ENCODE measurements at places on chromosomes 3 and 15.

DNA sequence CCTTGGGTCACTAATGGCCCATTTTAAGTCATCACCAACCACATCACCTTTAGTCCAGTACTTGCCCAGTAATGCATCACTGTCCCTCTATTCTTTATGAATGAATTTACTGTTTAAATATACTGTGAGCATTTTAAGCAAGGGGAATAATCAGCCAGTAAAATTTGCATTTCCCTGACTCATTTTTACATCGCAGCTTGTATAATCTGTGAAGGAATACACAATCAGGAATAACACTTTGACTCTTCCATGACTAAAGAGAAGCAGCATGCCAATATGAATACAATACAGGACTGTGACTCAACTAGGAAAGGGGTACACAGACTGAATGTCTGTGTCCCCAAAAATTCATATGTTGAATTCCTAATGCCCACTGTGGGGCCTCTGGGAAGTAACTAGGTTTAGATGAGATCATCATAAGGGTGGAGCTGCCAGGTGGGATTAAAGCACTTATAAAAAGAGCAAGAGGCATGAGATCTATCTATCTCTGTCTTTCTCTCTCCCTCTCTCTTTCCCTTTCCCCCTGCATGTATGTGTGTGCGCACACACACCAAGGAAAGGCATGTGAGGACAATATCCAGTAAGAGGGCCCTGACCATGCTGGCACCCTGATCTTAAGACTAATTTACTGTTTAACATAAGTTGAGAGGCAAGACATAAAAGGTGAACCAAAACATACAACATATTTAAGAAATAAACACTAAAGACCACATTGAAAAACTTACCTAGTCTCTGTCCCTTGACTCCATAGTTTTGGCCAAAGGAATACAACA lies 12.1 kb downstream of the B4GALT4 start:
- no peak for DNase-seq

DNA sequence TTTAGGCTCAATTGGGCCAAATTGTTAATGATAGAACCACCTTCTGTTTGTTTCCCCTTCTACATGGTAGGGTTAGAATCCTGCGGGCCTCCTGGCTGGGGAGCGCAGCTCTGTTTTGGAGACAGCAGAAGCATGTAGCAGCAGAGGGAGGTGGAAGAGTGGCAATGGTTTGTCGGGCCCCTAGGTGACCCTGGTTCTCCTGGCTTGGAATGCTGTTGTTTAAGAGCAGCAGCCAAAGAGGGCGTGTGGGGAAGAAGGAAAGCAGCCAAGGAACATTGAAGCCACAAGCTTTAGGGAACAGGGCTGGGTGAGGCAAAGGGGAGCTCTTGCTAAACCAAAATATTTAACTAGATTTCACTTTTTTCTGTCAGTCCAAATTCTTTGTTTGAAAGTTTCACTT lies 213.7 kb upstream of the NR2E3 start:
- no peak for DNase-seq

- no peak for DNase-seq
Observed at GRCh38 chr3:153414982-153415381, 253.0 kb downstream of the RAP2B start.

DNA sequence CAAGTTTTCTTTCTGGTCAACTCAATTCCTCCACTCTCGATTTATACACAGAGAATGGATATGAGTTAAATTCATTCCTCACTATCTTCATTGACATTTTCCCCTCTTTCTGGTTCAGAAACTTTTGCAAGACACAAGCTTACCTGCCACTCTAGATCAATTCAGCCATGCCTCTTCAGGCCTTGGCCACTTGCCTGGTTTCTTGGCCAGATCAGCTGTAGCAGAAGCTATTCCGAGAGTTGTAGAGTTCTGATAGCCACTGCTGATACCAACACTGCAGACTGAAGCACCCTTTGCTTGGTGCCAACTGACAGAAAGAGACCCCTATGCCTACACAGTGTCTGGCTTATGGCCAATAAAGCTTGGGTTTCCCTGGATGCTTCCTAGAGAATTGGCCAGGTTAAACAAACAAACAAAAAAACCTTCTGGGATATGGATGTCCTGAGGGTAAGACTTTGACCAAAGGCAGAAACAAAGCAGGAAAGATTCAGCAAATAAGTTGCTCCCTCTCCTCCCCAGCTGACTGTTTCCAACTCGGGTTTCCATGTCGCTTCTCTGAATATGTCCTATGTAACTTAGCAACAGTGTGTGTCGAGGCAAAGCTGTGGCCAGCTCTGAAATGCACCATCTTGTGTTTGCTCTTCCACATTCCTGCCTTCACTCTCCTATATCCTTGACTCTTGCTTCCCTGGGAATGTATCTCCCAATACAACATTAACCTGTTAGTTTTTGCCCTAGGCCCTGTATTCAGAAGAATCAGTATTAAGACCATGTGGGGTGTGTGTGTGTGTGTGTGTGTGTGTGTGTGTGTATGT lies 521.6 kb downstream of the EPHA3 start:
- DNase-seq: no peak

DNA sequence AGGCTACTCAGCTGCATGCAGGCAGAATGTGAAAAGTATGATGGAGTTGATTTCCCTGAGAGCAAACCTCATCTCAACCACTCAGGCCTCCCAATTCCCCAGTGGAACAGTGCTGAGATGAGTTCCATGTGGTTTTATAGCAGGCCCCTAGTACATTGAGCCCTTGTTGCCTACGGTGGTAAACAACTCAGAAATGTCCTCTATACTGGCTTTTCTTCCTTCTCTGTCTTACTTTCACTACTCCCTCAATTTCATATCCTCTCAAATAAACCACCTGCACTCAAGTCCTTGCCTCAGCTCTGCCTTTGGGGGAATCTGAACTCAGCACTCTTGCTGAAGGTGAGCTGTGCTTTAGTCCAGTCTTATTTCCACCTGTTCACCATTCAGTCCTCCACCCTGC lies 399.9 kb downstream of the PDCD6IP start:
- DNase-seq: no peak

DNA sequence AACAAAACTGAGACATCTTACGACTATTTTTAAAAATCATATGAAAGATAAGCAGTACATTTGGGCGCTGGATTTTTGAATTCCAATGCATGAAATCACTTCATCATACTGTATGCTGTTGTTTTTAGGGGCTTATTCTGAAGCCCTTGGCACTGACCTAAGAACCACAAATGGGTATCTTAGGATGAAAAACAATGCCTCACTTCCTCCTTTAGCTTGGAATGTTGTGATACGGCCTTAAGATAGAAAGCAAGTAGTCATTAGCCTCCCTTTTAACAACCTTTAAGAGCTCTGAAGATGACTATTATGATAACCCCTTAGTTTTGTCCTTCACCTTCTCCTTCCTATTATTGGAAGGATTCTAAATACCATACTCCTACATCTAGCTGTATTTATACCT lies 289.8 kb downstream of the ARPP21 start:
- no peak for DNase-seq

GRCh38 chr15:31470756-31471155 lies 144.1 kb downstream of the KLF13 start:
- DNase-seq: peak; percentile 17

DNA sequence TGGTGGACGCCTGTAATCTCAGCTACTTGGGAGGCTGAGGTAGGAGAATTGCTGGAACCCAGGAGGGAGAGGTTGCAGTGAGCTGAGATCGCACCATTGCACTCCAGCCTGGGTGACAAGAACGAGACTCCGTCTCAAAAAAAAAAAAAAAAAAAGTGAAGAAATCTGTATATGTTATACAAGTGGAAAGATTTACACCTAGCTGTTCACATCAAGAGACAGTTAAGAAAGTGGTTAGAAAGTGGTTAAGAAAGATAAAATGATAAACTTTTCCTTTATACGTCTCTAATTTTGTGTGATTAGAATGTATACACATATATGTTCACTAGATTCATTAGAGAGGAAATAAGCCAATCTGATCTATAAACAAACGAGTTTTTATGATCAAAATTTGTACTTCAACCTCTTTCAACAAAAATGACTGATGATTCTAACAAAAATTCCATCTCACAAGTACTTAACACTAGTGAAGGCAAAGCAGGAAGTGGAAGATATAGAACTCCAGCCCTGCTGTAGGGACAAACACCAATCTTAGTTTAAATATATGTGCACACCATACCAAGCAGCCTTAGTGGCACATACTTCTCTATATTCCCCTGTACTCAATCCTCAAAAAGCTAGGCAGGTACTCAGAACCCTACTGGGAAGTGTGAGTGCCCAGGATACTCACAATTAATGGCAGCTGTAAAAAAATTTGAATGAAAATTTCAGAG lies 51.2 kb downstream of the RAF1 start:
- no peak for DNase-seq

GRCh38 chr3:33278163-33278562 lies 921 bp downstream of the FBXL2 start:
- DNase-seq: no peak

DNA sequence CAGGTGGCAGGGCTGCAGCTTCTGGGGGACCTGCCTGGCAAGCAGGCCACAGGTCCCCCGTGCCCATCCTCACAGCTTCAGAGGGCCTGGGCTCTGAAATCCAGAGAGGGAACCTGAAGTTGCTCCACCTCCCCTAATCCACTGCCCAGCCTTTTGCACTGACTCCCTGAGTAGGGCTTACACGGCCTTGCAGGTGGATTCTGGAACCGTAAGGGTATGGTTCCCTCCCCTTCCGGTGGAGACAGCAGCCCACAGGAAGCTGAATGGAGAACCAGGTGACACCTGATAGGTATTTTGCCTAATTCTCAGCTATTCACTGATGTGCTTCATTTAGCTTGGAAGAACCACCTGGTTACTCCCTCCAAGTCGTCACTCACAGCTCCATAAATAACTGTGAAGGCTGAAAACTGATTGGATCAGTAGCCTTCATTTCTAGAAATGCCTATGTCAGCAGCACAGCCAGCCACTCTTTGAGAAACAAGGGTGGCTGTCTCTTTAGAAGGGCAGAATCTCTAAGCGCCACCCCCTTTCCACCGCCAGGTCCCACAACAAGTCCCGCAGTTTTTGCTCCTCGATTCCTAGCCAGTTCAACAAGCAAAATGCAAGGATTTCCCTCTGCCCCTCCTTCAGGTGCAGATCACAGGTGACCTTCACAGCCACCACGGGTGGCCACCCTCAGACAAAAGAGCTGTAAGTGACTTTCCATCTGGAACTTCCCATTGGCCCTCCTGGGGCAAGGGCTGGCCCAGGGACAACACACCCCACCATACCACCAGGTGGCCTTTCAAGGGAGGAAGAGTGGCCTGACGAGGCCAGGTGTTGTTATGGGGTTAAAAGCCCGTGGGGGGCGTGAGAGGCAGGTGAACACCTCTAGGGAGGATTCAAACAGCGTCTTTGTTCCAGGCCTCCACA lies 112.9 kb downstream of the SEC22A start:
- DNase-seq: no peak

- DNase-seq: peak; percentile 46
Observed at GRCh38 chr15:89200182-89200581, 21.2 kb downstream of the RLBP1 start.

DNA sequence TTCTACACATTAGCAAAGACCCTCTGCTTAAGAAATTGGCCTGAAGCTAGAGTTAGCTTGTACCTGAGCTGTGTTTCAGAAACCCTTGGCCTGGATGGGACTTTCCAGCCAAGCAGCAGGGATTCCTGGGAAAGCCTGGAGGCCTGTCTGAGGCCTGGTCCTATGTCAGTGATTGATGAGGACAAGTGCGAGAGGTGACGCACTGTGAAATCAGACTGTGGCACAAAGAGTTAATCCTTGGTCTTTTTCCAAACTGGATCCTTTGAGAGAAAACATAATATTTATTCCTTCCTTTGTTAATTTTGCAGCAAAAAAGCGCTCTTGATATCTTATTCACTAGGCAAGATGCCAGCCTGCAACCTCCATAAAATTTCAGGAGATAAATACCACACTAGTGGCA lies 225.0 kb upstream of the ATP11B start:
- DNase-seq: no peak

GRCh38 chr3:23405081-23405480 lies 202.0 kb downstream of the UBE2E2 start:
- no peak for DNase-seq

- no peak for DNase-seq
Observed at GRCh38 chr15:69154684-69155083, 5.8 kb upstream of the GLCE start.

DNA sequence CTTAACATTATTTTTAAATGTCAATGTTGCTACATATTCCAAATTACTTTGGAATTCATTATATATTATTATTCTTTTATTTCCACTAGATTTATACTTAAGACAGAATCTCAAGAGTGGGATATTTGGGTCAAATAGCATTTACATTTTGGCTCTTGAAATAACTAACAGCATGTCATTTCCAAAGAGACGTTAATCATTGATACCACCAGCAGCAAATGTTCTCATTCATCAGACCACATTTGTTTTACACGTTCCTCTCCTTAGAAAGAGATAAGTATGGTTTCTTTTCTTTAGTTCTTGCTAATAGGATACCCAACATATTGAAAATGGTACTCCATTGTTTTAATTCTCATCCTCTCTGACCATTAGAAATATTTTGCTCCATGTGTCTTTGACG lies 229.8 kb downstream of the LPP start:
- no peak for DNase-seq

GRCh38 chr3:159922193-159922840 lies 66.3 kb upstream of the IL12A start:
- no peak for DNase-seq

DNA sequence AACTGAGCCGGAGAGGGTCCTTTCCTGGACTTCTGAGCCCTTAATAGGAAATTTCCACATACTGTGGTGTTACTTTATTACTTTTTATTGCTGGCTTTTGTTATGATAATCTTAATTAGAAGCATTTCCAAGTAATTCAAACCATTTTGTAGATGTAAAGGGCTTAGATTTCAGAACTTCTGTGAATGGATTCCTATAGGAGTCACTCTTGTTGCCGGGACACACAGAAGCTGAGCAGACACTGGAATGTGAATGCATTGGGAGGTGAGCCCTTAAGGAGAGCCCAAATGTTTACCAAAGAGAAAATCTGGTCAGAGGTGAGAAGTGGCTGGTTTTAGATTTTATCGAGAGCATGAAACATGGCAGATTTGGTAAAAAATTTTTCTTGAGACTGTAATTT lies 87.4 kb downstream of the FNDC3B start:
- DNase-seq: no peak

- DNase-seq: peak; percentile 81
Observed at GRCh38 chr15:75200765-75201615, 692 bp upstream of the C15orf39 start.

DNA sequence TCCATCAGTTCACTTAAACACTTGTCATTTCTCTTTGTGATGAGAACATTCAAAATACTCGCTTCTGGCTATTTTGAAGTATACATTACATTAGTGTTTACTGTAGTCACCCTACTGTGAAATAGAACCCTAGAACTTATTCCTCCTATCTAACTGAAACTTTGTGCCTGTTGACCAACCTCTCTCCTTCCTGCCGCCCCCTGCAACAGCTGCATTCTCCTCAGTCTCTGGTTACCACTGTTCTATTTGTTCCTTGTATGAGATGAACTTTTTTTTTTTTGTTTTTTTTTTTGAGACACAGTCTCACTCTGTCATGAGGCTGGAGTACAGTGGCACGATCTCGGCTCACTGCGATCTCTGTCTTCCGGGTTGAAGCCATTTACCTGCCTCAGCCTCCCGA lies 2.9 kb downstream of the RAD51 start:
- DNase-seq: no peak
